Esophagus squamous epithelium (tissue), 5 donors: ENCODE measurements at places on chromosomes 11 and 22.

DNA sequence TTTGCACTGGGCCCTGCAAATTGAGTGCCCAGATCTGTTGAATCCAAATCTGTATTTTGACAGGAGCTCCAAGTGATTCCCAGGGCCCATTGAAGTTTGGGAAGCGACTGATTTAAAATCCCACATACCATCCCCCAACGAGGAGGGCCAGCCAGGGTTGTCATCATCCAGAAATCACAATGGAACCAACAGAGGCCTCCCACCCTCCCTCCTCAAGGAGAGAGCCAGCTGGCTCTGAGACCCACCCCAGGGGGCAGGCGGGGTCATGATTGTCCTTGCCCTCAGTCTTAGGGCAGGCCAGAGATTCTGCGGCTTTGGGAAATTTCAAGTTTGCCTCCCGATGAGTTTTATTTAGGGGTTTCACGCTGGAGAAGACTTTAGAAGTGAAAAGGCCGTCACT lies 358.2 kb downstream of the MN1 start:
- DNase-seq: no peak

DNA sequence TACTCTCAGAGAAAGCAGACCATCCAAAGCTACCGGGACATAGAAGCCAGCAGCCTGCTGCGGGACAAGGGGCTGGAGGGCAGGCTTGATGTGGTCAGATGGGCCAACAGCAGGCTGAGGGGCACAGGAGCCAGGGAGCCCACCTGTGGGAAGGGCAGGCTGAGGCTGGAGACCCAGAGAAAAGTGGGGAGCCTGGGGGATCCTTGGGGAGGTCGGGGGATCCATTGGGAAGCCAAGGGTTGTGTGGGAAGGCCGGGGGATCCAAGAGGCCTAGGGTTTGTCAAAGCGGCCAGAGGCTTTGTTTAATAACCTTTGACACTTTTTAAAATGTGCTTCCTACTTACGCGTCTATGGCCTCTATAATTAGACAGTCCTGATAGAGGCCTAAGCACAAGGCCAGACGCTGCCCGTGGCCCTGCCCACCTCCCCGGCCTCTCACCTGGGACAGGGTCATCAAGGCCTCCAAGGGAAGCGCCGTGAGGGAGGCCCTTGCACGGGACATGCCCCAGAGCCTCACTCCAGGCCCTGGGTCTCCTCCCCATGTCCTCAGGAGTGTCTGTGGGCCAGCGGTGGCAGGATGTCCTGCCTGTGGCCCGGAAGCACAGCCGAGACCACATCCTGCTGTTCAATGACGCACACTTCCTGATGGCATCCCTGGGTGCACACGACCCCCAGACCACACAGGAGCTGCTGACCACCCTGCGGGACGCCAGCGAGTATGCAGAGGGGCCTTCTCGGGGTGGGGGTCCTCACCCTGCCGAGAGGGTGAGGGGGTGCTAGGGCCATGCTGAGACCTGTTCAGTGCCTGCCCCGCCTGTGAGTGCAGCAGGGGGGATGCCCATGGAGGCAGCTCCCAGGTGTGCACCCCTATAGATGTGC lies 8.6 kb upstream of the GTSE1 start:
- DNase-seq: peak; percentile 36

DNA sequence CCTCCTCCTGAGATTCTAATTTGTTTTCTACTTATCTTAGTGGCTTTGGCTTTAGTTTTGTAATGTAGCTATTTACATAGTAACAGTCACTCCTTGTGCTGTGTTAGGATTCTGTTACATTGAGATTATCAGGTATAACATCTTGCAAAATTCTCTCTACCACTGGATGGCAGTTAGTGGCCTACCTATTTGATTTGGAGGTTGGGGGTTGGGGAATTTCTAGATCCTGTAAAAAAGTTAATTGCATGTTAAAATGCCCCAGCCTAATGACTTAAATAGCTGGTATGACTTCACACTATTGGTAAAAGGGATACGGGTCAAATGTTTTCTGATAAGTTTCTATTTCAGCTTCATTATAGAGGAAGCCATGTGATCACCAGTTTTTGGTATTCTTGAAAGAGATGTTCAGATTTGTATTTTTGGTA lies 2.8 kb downstream of the GRK3 start:
- DNase-seq: no peak

- no peak for DNase-seq
These were observed 61.7 kb upstream of the VPREB1 start for GRCh38 chr22:22182990-22183264.

DNA sequence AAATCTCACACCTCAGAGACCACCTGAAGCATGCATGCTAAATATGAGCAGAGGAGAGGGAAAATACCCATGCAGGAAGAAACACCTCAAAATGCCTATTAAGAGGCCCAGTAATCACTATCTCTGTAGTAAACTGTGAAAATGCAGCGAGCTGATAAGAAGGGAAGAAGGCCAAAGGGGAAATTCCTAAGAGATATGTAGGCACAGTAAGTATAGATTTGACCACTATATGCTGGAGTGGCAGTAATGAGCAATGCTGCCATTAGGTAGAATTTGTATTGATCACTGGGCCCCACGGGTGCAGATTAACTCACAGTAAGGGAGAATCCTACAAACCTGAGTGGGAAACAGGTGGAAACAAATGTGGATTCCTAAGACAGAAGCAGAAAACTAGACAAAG lies 1813.1 kb upstream of the RAG2 start:
- DNase-seq: no peak

GRCh38 chr11:289712-290620 lies 1.0 kb downstream of the PGGHG start:
- DNase-seq: no peak

DNA sequence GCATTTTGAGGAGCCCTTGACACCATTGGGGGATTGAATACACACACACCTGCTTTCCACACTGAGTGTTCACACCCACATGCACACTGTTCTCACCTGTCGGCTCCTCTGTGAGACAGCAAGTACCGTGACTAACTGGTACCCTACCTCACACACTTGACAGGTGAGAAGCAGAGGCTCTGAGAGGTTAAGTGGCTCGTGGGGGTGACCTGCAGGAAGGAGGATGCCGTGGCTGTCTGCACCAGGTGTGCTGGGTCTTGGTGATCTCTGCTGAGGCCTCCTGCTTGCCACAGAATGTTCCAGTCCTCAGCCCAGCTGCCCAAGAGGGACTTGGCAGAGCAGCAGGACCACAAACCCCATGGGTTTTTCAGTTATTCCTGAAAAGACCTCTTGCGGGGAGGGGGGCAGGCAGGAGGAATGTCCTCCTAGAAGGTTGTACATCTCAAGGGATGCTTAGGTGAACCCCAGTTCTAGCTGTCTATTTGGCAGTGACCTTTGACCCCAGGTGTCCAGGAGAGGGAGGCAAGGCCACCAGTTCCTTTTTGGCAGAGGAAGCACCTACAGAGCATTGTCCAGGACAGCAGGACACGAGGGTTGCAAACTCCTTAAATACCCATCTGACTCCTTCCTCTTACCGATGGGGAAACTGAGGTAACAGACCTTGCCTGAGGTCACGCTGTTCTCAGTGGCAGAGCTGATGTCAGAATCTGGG lies 66.0 kb downstream of the SHISAL1 start:
- no peak for DNase-seq

DNA sequence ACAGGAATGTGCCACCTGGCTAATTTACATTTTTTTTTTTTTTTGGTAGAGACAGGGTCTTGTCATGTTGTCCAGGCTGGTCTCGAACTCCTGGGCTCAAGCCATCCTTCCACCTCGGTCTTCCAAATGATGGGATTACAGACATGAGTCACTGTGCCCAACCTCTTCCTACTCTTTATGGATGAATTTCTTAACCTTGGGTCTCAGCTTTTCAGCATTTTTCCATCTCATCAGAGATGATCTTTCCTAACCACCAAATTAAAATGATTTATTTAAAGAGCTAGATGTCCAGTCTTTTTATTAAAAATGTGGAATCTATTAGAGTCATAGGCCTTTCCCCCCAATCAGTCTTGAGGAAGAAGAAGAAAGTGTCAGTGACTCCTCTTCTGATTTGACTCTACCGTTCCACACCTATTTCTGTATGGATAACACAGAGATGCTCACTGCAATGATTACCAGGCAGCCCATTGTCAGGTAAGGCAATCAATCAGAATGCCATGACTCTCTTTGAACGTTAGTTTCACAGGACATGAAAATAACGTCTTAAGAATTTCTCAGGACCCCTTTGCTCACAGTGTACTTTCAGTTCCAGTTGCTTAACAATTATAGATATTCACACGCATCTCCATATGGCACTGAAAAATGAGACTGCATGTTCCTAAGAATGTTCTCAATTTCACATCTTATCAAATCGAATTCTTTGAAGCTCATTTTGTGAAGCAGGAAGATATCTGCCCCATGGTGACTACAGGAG lies 51.0 kb downstream of the MIAT start:
- DNase-seq: no peak

DNA sequence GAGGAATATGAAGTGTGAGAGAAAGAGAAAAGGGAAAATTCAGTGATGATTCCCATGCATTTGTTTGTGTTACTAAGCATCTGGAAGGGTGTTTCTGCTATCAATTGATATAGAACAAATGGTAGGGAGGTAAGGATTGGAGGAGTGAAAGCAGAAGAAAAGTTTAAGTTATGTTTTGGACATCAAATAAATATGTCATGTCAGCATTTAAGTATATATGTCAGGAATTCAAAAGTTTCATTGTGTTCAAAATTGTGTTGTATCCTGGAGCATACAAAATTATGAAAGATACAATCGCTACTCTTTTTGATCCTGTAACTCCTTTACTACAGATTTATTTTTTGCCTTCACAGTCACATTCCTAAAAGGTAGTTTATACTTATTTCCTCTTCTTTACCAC lies 885.8 kb downstream of the KCNA4 start:
- DNase-seq: no peak
